ENCODE measurements at places on chromosomes 1 and 21.

GRCh38 chr1:167467126-167467710, 51.1 kb downstream of the CD247 start:
- DNase-seq = no peak

DNA sequence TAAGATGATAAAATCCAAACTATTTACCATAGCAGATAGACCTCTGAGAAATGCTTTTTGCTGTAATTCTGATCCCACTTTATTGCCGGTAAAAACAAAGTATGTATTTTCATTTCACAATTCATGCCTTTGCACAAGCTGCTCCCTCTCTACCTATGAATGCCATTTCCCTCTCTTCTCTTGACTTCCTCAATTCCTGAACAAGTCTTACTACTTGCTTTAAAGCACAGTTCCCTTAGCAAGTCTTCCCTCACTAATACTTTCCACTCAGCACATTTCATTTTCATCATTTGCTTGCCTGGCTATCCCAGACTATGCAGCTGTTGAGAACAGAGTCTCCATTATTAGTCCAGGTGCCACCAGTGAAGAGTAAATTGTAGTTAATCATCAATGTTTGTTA, 13.8 kb downstream of the GPATCH2 start:
- DNase-seq = no peak

- DNase-seq = no peak
Measured at GRCh38 chr1:100626397-100626796, 88.5 kb downstream of the GPR88 start.

- DNase-seq = peak; percentile 82
Measured at GRCh38 chr1:51421964-51422363, 91.6 kb upstream of the TTC39A start.

- DNase-seq = no peak
Measured at GRCh38 chr1:118271883-118272282, 86.9 kb upstream of the SPAG17 start.

- DNase-seq = no peak
Measured at GRCh38 chr1:2967881-2968280, 53.4 kb upstream of the ACTRT2 start.

DNA sequence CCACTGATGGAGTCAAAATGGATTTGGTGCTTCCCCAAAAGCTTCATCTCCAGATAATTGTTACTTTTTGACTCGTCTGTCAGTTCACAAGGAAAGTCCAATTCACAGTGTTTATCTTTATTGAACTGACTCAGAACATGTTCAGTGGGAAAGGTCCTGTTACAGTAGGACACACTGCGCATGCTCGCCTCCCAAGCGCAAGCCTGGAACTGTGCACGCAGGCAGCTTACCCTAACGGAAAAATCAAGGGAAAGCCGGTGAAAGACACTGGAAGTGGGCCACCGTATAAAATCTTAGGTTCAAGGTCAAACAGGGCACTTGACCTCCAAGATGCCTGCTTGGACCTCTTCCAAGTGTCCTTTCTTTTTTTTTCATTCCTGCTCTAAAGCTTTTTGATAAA, 174.6 kb downstream of the USP25 start:
- DNase-seq = no peak

DNA sequence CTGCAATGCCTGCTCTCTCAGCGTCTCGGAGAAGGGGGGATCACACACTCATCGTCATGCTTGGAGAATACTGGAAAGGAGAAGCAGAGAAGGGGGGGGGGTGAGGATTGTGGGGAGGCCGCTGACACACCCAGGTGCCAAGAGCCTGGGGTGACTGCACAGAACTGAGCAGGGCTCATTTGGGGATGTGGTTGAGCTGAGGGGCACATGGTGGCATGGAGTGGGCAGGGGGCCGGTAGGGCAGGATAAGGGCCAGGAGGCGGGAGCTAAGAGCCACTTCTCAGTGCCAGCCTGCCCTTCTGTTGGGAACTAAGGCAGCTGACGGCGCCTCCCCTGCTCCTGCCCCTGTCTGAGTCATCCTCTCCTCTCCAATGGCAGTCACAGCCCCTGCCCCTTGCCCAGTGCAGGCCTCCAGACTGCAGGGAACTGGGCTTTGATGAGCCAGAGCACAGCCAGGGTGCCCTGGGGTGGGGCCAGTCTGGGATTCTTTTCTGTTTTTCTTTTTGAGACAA, 27.2 kb downstream of the MRPL37 start:
- DNase-seq = peak; percentile 68

GRCh38 chr1:181430015-181430885, 53.1 kb upstream of the CACNA1E start:
- DNase-seq = no peak

GRCh38 chr21:37253991-37254390, 13.1 kb downstream of the VPS26C start:
- no peak for DNase-seq

DNA sequence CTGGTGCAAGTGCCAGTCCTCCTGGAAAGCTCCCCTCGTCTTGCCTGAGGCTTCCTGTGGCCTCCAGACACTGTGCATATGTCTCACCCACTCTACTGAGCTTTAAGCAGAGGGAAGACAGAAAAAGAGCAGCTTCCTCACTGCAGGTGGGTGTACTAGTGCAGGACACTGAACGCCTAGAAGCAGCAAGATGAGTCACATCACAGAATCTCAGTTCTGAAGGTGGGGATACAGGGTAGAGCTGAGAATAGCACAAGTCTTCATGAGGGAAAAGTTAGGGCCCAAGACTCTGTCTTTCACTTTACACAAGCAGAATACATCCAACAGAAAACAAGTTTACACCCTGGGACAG, 37.4 kb downstream of the PCAT6 start:
- no peak for DNase-seq

DNA sequence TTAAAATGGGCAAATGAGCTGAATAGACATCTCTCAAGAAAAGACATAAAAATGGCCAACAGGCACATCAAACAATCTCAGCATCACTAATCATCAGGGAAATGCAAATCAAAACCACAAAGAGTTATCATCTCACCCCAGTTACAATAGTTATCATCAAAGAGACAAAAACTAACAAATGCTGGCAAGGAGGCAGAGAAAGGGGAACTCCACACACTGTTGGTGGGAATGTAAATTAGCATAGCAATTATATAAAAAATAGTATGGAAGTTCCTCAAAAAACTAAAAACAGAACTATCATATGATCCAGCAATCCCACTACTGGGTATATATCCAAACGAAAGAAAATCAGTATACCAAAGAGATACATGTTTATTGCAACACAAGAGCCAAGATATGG, 68.7 kb downstream of the DENND1B start:
- DNase-seq = no peak

DNA sequence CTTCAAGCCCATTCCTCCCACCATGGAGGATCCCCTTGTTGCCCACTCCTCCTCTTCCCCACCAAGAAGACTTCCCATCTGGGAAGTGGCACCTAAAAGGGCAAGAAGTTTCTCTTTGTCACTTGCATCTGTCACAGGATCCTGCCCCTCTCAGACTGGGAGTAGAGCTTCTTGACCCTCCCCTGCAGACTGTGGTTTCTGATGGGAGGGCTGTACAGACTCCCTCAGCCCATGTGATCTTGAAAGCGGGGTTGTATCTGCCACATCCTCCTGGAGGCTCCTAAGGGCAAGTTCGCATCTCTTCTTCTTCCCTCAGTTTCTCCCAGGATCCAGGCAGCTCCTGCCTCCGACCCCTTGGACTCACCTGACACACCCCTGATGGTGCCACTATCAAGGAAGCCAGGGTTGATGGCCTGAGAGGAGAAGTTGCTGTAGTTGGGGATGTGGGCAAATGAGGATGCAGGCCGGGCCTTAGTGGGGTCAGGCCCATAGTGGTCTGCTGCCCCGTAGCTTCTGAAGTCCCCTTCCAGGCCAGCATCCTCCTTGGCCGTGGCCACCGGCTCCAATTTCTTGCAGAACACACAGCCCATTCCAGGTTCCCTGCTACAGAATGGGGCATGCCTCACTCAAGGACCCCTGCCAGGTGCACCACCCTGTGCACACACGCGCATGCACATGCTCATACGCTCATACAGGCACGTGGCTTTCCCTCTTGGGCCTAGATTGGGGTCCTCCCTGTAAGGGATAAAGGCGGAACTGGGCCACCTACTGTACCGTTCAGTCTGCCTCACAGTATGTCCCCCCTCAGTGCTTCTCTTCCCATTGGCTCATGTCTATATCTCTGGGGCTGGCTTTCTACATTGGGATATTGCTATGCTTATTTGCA, 11.4 kb downstream of the FGR start:
- no peak for DNase-seq

DNA sequence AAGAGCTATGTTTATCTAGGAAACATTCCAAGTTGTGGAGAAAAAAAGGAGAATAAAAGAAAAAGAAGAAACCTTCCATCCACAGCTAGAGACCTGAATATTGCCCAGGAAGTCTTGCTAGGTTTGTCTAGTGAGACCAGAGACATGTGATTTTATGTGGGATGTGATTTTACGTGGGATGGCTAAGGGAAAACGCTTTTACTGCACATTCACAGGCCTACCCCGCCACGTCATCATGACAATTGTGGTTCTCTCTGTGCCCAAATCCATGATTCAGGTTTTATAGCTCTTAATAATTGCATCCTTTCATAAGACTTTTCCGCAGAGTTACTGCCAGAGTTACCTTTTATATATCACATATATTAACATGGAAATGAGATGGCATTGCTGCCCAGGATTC, 86.4 kb upstream of the SSX2IP start:
- no peak for DNase-seq

DNA sequence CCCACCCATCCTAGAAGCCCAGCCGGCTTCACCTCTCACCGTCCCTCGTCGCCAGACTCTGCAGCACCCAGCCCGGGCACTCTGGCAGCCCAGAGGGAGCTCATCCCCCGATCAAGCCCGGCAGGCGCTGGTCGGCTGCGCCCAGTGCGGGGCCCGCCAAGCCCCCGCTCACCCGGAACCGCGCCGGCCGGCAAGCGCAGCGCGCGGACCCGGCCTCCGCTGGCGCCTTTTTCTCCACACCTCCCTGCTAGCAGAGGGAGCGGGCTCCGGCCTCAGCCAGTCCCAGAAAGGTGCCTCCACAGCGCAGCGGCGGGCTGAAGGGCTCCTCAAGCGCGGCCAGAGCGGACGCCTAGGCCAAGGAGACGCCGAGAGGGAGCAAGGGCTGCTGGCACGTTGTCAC, 2023.3 kb downstream of the NCAM2 start:
- no peak for DNase-seq

DNA sequence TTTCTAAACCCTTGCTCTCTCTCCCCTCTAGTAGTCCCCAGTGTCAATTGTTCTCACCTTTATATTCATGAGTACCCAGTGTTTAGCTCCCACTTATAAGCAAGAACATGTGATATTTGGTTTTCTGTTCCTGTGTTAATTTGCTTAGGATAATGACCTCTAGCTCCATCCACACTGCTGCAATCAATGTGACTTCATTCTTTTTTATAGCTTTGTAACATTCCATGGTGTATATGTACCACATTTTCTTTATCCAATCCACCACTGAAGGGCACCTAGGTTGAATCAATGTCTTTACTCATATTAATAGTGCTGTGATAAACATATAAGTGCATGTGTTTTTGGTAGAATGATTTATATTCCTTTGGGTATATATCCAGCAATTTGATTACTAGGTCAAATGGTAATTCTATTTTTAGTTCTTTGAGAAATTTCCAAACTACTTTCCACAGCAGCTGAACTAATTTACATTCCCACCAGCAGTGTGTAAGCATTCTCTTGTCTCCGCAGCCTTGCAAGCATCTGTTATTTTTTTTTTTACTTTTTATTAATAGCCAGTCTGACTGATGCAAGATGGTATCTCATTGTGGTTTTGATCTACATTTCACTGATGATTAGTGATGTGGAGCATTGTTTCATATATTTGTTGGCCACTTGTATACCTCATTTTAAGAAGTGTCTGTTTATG, 277.8 kb downstream of the LTN1 start:
- DNase-seq = peak; percentile 93

DNA sequence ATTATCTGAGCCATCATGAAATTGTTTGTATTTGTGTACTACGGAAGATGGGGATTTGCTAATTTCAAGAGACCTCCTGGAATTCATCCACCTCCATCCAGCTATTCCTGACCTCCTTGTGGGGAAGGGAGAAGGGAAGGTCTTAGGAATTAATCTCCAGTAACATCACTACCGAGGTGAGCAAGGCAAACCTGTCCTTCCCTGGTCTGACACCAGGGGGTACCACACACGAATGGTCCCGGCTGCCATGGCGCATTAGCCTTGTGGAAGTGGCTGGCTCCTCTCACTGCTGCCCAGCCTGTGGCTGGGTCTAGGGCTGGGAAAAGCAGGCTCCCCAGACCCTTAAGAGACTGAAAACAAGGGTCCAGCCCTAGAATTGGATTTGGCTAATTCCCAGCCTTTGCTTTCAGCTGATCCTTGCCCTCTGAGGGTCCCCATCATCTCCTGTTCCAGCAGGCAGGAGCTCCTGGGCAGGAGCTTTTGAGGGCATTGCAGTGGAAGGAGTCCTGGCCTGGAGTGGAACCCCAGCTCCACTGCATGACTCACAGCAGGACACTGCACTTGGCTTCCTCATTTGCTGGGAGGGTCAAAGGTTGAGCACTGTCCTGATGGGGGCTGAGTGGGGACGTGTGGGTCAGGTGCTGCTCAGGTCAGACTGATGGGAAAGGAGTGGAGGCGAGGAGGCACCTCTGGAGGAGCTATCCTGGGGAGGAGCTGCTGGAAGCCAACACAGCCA, 34.8 kb downstream of the RIMS3 start:
- DNase-seq = peak; percentile 13

- DNase-seq = no peak
Measured at GRCh38 chr1:150508982-150509381, 1.1 kb downstream of the ECM1 start.

DNA sequence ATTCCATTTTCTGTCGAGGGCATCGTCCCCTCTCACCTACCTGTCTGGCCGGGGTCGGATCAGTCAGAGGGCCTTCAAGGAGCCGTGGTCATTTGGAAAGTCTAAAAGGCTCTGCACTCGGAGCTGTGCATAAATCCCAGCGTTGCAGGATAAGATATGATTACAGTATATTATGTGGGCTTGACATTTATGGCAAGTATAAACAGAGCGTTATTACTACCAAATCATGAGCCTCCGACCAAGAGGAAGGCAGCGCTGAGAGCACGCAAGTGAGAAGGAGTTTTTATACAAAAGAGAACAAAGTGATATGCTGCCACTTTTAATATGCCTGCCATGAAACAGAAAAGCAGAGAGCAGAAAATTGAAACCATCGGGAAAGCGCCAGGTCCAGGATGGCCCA, 419.4 kb upstream of the VAMP3 start:
- DNase-seq = no peak

GRCh38 chr1:228037401-228038386, 30.9 kb downstream of the WNT3A start:
- peak; percentile 9 for DNase-seq

- peak; percentile 43 for DNase-seq
Measured at GRCh38 chr1:29708381-29708780, 472.1 kb downstream of the PTPRU start.
